ENCODE measurements at places on chromosomes 11 and 22.

DNA sequence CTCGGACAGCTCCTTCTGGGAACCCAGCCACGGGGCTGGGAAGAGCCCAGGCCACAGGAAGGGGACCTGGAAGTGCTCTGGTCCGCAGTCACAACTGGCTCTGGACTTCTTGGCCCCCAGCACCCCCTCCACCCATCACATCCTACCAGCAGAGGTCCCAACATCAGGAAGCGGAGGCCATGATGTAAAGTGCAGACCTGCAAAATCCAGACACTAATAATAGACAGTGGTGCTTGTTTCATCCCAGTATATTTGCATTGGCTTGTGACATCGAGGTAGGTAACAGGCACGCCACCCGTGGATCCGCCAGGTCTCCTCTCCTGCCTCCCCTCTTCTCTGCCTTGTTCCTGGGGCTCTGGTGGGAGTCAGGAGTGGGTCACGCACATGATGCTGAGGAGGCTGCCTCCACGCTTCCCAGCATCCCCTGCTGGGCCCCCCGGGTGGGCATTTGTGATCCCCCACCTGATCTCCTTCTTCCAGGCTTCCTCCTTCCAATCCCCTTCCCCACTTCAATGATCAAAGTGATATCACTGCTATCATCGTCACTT, 1454.0 kb downstream of the BRD1 start:
- DNase-seq = no peak

- no peak for DNase-seq
Measured at GRCh38 chr11:66689661-66690590, 12.2 kb upstream of the RBM4B start.

DNA sequence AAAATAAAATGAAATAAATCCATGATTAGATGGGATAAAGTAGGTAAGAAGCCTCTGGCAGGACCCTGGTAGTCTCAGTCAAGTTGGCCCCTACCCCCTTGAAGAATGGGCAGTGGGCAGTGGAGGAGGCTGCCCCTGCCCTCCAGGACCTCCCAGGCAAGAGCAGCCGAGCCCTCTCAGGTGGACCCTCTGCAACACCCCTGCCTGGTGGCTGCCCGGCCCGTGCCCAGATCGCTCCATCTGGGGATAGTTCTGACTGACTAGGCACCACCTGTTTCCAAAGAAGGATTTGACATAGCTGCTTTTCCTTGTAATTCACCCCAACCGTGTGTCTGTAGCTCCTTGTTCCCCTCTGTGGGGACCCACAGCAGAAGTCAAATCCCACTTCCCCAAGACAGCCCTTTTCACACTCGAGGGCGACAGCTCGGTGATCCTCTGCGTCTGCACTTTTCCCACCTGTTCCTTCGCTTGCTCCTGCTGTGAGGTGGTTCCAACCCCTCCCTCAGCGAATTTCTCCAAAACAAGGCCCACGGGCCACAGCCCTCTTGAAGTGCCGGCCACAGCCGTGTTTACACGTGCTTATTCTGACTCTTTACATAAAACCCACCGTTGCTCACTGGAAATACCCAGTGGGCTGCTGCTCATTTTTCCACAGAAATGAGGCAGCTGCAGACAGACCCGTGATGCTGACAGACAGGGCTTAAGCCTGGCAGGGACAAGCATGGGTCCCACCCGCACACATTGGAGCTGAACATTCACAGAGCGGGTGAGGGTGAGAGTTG, 5.5 kb upstream of the TMPRSS13 start:
- no peak for DNase-seq

DNA sequence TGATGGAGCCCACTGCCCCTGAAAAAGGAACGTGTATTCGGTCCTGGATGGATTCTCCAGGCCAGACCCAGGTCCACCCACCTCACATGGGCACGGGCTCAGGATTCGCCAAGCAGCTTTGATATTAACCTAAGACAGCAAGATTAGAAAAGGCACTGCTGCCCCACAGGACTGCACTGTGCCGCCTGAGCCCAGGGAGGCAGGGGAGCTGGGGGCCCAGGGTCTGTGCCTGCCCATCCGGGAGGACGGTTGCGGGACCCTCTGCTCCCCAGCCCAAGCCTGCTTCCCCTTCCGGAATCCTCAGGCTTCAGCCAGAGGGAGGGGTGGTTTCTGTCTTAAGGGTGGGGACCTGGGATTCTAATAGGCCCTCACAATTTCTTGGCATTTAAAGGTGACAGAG, 13.5 kb upstream of the VSIG10L2 start:
- no peak for DNase-seq

DNA sequence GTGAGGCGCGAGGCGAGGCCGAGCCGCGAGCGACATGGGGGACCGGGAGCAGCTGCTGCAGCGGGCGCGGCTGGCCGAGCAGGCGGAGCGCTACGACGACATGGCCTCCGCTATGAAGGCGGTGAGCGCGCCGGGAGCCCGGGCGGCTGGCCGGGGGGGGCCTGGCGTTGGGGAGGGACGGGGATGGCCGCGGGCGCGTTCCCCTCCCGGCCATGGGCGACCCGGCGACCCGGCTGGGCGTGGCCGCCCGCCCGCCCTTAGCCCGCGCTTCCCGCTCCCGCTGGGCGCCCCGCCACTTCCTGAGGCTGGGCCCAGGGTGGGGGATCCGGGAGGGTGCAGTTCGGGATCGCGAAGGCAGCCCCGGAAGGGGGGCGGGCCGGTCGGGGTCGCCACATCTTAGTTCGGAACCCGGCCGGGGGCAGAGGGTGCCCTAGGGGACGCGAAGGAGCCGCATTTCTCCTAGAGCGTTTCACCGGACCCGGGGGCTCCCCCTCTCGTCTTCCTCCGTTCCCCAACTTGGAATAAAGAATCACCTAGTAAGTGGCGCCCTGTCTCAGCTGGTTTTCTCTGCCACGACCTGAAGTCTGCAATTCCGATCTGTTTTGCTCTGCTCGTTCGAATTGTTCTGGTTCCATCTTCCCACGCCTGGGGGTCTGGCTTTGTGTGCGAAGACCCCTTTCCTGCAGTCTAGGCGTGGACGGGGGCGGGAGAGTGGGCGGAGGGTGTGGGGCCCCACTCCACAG, 536 bp downstream of the YWHAH start:
- DNase-seq = no peak

Measured in PC-9 (cell line).